ENCODE measurements at places on chromosomes 5 and 9.

DNA sequence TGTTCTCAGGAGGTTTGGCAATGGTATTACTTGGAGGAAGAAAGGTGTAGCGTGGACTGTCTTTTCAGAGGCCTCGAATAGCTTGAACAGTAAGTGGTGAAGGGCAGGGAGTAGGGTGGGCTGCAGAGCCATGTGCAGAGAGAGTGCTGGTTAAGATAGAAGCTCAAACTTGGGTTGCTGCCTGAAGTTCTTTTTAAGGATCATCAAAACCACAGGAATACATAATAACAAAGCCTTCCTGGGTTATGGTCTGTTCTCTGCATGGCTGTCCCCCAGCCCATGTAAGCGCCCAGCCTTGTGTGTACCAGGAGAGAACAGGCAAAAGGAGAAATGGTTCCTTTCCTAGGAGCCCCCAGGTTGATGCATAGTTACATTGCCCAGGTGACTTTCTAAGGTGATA lies 43.9 kb downstream of the RCL1 start:
- no peak for DNase-seq

DNA sequence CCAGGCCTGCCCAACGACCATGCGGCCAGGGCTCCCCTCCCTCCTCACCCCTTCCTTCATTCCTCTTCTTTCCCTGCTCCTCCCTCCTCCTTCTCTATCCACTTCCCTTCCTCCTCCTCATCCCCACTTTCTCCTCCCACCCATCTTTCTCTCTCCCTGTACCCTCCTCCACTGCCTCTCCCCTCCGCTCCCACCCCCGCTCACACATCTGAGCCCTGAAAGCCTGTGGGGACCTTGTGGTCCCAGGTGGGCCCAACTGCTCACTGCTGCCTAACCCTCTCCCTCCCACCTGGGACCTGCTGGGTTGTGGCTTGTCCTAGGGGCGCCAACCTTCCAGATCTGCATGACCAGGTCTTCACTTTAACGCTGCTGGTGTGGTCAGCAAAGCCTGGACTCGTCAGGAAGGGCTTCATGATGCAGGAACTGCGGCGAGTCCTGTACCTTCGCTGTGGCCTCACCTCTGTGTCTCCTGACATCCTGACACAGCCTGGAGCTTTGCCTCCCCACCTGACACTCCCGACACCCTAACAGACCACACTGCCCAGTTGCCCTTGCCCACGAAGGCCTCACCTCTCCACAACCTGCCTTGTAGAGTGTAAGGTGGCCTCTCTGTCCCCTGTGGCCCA lies 34.6 kb downstream of the C5orf15 start:
- no peak for DNase-seq

DNA sequence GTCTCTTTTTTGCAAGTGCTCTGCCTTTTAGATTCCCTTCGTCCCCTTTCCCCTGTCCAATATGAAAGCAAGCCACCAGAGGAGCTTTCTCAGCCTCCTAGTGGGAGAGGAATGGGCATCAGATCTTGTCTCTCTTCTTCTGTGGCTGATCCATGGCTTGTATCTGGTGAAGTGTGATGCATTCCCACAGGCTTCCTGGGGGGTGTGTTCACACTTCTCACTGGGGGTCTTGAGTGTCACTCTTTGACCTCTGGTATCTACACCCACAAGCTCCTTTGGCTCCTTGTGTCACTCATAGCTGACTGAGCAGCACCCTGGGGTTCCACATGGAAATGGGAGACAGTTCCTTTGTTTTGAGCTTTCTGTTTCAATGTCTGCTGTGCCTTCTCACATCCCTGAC lies 411.5 kb downstream of the GADD45G start:
- no peak for DNase-seq

- DNase-seq: no peak
Measured at GRCh38 chr5:1506242-1507013, 17.3 kb downstream of the LPCAT1 start.

GRCh38 chr9:91832322-91832721 lies 117.7 kb downstream of the ROR2 start:
- no peak for DNase-seq

GRCh38 chr9:137168573-137168903 lies 1.3 kb downstream of the LRRC26 start:
- DNase-seq: no peak

GRCh38 chr9:108397286-108397685 lies 458.5 kb downstream of the ACTL7B start:
- DNase-seq: no peak

DNA sequence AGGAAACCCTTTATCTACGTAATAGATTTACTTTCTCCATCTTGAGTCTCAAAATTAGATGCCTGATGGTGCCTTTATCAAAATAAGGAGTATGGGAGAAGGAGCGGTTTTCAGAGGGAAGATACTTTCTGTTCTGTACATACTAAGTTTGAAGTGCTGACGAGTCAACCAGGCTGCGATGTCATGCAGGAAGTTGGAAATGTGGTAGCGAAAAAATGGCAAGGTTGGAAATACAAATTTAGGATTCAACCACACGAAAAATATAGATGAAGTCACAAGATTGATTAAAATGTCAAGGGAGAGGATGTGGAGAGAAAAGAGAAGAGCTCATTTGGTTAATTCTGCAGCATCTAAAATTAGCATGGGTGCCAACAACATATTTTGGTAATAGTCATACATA lies 129.5 kb downstream of the FOXD1 start:
- no peak for DNase-seq
